Neuronal stem cell (in vitro differentiated cells): ENCODE measurements at places on chromosomes 5 and 9.

DNA sequence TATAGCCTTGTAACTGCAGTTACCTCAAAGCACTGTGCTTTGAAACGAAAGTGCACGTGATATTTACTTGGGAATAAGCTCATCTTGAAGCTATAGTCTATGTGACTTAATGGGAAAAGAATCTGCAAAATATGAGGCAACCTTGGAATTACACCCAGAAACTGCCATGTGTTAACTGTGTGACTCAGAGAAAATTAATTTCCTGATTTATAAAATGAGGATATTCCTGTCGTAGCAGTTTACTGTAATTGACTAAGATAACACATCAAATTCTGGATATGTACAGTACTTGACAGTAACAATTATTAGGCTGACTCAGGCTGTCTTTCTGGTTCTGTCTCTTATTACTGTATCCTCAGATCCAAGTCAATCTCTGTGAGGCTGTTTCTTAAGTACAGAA lies 1079.9 kb upstream of the ACO1 start:
- no peak for DNase-seq

DNA sequence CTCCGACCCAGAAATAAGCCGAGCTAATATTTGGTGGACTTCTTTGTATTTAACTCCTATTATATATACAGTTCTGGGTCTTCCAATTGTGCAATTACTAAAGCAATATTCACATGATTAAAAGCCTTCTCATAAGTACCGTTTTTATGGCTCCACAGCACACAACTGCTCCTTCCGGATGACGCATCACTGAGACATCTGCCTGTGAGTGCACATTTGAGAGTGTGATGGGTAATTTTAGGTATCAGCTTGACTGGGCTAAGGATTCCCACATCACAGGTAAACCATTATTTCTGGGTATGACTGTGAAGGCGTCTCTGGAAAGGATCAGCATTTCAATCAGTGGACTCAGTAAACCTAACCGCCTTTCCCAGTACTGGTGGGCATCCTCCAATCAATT lies 77.5 kb upstream of the SYK start:
- DNase-seq, result no peak

GRCh38 chr9:16585591-16585990 lies 284.9 kb downstream of the BNC2 start:
- DNase-seq, result no peak

GRCh38 chr5:159851053-159851452 lies 65.2 kb upstream of the ADRA1B start:
- no peak for DNase-seq

DNA sequence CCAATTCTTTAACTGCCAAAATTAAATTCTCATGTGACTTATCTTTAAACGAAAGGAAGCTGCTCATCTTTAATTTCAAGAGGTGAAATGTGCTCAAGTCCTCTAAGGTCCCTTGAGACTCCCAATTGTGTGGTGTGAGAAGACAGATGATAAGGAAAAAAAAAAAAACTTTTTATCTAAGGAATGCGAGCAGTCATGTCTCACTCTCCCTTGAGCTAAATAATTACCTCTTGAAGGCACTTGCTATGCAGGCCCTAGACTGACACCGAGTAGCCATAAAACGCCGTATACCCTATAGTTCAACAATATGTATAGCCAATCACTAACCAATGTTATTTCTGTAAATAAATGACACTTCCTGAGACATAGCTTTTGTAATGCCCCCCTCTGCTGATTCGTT lies 1.5 kb upstream of the DTWD2 start:
- no peak for DNase-seq

DNA sequence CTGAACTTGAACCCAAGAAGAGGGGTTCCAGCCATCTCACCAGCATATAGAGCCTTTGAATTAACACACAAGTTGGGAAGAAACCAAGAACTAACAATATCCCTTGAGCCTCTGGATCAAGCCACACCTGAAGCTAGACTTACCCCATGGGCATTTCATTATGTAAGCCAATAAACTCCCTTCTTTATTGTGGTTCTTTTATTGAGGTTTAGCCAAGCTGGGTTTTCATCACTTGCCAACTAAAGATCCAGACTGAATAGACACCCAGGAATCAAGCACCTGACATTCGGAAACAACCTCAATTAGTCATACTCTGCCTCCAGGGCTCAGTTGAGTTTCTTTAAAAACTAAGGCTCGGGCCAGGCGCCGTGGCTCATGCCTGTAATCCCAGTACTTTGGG lies 226.7 kb downstream of the AGTPBP1 start:
- no peak for DNase-seq

- DNase-seq, result no peak
Observed at GRCh38 chr9:108748776-108749175, 107.0 kb downstream of the ACTL7B start.

DNA sequence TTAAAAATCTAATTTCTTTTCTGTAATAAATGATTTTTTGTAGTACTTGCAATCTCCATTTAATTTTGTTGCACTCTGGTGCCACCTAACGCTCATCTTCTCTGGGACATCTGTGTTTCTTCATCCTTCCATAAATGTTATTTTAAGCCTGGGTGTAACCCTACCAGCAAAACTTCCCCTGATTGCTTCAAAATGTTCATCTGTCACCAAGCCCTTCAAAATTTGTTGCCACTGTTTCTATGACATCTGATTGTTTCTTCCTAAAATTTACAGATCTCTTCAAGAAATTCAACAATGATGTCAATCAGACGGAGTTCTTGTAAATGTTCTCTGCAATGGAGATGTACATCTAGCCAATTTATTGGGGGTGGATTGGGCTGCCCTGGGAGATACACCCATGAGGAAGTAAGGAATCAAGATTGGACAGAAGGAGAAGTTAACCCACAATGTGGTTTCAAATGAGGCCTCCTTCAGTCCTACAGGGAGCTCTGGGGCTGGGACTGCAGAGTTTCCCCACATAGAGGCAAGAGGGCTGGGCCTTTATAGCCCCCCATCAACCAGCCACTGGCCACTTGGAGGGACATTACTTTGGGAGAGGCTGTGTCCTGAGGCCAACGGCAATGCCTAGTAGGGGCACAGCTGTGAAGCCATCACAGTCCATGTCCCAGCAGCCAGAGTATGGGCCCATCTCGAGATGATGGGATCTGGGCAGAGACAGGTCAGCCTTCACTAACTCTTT lies 23.3 kb downstream of the MCTP1 start:
- DNase-seq, result no peak

DNA sequence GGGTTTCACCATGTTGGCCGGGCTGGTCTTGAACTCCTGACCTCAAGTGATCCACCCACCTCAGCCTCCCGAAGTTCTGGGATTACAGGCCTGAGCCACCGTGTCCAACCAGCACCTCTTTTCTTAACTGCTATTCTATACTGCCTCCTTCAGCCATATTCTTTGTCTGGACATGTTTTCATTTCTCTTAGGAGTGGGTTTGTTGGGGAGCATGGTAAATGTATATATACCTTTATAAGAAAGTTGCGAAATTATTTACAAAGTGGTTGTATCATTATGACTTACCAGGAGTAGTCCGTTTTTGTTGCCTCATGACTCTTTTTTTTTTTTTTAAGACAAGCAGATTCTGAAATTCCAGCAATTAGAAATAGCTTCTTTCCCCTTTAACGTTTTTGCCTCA lies 38.7 kb downstream of the CDC42SE2 start:
- no peak for DNase-seq

GRCh38 chr5:108461628-108462367 lies 79.9 kb upstream of the FBXL17 start:
- DNase-seq, result no peak

GRCh38 chr5:124902097-124902821 lies 155.8 kb upstream of the ZNF608 start:
- no peak for DNase-seq

- DNase-seq, result no peak
Observed at GRCh38 chr5:36360307-36360706, 58.6 kb upstream of the RANBP3L start.

DNA sequence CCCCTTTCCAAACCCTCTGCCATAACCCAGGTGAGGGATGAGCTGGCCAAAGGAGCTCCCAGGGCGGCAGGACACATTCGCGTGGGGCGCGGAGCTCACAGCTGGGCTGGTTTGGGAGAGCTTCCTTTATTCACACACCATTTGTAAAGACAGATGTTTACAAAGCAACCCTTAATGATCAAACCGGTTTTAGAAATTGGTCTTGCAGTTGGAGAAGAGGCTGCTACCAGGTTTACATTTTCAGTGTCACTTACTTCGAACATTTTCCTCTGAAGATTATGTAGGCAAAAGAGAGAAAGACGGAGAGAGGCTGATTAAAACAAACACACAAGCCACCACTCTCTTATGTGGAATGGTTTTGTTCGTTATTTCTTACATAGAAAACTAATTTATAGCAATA lies 648.7 kb downstream of the IRX1 start:
- DNase-seq, result no peak

GRCh38 chr5:81786991-81787390 lies 36.1 kb upstream of the SSBP2 start:
- DNase-seq, result no peak
